ENCODE measurements at places on chromosomes 4 and X.

GRCh38 chr4:153612878-153613277, 71.2 kb upstream of the TLR2 start:
- no peak for DNase-seq

GRCh38 chrX:146409528-146409927, 400.0 kb upstream of the CXorf51B start:
- DNase-seq = no peak

DNA sequence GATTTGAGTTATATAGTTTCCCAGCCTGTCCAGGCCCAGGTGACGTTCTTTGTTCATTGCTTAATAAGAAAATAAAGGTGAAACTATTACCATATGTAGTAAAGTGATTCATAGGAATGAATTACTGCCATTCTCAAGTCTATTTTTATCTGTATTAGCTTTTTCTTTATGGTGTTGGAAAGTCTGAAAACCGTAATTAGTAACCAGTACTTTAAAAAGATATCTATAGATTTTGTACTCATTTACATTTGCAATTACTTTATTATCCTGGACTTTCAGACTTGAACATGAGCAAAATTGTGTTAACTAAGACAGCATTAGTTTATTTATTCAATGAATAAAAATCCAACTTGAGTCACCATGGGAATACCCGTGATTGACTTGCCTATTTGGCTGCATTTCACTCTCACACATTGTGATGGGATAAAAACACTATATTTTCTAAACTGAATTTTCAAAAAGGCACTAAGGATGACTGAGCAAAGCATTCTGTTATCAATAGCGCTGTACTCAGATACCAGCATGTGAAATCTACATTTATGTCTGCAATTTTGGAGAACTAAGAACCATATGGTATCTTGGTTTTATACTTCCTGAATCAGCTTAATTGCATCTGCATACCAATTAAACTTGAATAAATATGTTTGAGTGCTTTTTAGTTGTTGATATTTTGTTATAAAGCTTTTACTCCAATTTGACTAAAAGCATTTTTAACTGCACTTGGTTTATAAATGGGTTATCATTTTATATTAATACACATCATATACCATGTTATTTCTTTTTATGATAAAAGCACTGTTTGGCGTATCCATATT, 154.6 kb downstream of the CCSER1 start:
- no peak for DNase-seq

- no peak for DNase-seq
Observed at GRCh38 chrX:111282139-111282538, 11.9 kb upstream of the CAPN6 start.

DNA sequence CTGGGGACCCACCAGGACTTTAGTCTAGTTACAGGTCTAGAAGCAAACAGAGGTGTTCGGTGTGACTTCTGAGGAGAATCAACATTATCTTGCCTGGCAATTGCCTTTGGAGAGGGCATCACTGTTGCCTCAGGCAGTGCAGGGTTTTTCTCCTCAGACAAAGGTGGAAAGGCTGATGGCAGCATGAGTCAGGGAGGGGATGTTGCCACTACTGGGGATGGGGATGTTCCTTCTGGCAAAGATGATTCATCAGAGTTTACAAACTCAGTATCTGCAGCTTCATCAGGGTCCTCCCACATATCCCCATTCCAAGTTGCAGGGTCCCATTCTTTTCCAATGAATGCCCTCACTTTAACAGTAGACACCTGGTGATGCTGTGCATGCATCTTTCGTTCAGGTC, 91.3 kb upstream of the GALNTL6 start:
- DNase-seq = no peak

GRCh38 chr4:183318656-183319055, 1.4 kb downstream of the CLDN22 start:
- DNase-seq = no peak

- DNase-seq = no peak
Observed at GRCh38 chrX:120464411-120464810, 4.7 kb downstream of the LAMP2 start.

DNA sequence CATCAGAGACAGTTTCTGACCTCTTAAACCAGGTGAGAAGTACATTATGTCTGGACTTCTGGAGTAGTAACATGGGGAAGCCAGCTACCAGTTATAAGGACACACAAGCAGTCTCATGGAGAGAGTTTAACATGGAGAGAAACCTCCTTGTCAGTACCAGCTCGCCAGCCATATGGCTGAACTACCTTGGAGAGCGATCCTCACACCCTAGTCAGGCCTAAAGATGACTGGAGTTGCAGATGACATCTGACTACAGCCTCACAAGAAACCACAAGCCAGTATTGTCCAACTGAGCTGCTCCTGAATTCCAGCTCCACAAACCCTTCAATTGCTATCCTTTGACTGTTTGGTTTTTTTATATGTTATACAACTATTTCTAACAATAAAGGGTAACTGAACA, 49.8 kb downstream of the PDHA2 start:
- DNase-seq = no peak

DNA sequence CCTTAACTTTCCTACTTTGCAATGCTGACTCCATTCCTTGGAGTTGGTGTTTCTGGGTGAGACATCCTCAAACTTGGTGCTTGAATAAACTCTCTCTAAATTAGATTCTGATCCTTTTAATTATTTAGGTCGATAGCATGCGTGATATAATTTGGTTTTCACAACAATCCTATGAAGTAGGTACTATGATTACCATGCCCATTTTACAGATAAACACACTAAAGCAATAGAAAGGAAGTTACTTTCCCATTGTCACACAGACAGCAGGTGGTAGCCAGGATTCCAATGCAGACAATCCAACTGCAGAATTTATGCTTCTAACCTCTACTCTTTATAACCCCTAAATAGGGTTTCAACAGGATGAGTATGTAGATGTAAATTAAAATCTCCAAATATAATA, 21.7 kb upstream of the AASDH start:
- no peak for DNase-seq

- no peak for DNase-seq
Observed at GRCh38 chrX:46375831-46376230, 169.4 kb downstream of the ZNF674 start.

- DNase-seq = no peak
Observed at GRCh38 chr4:21203416-21203815, 503.2 kb downstream of the PACRGL start.

- no peak for DNase-seq
Observed at GRCh38 chr4:81375745-81376144, 96.0 kb downstream of the RASGEF1B start.

- DNase-seq = no peak
Observed at GRCh38 chr4:86955888-86956451, 21.2 kb downstream of the AFF1 start.

DNA sequence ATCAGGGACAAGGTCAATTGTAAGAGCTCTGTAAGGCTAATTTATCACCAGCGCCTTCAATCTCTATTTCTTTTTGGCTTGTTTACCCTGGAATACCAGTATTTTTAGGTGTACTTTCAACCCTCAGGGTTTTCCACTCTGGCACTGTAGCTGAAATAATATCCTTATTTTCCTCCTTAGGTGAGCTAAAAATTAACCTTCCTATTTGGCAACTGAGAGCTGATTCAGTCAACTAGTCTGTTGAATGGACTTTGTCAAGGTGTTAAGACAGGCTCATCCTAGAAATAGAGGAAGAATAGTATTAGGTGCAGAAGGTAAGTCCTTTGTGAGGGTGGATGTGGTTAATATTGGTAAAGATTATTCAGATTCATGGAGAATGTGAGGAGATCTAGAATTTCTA, 101.3 kb upstream of the BANK1 start:
- no peak for DNase-seq

DNA sequence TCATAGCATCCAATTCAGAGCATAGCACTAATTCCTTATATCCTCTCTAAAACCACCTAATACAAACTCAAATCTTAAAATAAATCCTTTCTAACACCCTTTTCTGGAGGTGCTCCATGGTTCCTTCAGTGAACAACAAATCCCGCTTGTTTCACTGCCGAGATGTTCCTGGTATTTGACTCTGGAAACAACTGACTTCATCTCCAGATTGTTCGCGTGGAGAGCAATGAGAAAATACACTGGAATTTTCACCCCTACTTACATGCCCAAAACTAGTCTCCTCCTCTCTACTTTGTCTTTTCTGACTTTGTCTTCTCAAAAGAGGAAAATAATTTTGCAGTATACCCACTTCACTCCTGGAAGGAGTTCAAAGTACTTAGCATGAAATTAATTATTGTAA, 129.0 kb downstream of the PLS3 start:
- no peak for DNase-seq

DNA sequence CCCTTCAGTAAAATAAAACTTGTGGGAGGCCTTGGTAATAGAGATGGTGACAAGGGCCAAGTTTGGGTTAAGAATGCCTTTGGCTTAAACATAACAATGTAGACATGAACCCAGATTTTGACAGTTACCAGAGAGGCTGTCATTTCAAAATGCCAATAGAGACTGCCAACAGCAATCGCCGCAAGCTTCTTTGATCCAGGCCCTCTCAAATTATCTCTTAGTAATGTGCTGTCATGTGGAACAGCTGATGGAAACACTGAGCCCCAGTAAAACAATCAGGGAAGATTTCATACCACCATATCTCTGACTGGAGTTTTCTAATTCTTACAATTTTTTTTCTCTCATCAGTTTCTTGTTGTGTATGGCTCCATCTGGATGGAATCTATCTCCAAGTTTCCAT, 80.5 kb downstream of the ZNF330 start:
- no peak for DNase-seq

DNA sequence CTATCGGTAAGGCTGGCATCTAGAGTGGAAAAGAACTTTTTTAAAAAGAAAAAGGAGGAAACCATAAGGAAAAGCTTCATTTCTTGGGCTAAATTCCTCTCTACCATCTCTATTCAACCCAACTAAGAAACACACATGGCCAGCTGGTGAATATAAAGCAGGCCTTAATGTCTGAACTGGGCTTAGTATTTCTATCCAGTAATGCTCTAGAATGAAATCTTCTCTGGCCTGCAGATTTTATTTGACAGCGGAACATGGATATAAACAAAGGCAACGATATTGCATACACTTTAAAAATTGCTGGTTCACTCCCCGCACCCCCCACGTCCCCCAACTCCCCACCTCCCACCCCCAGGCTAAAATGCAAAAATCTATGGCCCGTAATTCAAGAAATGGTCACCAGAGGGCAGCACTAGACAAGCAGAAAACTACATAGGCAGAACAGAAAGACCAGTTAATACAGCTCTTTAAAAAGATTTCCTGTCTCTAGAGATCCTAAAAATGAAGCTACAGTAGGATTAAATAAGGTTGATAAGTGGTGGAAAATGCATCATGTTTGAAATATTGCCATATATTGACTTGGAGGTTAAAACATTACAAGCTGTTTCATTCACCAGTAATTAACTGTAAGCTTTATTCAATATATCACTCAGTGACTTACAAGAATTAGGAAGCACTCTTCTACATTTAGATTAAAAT, 155.2 kb upstream of the GALNT7 start:
- peak; percentile 31 for DNase-seq

DNA sequence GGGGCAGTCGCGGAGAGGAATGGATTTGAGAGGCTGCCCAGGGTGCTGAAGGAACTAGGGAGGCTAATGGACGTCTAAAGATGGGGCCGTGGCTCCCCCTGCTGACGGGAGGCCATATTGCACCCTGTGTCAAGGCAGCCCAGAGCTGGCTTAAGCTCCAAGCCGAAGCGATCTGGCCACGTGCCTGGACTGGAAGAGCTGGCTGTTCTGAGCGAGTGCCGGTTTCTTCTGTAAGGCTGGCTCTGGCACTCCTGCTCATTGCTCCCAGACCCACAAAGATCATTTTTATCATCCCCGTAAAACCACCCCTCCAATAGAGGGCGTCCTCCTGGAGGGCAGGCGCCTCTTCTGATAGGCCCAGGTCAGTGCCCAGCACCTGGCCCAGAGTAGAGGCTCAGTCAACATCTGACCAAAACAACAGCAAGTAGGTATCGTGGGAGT, 5.6 kb downstream of the PNCK start:
- DNase-seq = peak; percentile 62

Measured in central memory CD4-positive, alpha-beta T cell (primary cell).